Hypothalamus (tissue), 51 donors: ENCODE measurements at places on chromosomes 3 and 15.

DNA sequence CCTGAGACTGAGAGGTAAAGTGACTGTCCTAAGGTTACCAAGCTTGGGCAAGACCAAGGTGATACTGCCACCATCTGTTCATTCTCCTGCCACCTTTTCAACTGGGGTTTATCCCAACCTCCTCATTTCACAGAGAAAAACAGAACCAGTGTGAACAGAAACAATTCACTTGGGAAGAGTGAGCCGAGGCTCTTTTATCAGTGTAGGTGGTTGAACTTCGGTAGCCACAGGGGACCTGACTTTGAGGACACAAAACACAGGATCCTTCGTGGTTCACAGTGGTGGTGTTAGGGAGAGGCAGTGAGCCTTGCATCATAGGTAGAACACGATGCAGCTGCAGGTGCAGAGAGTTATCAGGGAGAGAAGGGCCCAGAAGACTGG, 72.8 kb upstream of the ICE2 start:
- DNase-seq: no peak

- DNase-seq: no peak
Observed at GRCh38 chr3:40045051-40045450, 235.6 kb downstream of the MYRIP start.

DNA sequence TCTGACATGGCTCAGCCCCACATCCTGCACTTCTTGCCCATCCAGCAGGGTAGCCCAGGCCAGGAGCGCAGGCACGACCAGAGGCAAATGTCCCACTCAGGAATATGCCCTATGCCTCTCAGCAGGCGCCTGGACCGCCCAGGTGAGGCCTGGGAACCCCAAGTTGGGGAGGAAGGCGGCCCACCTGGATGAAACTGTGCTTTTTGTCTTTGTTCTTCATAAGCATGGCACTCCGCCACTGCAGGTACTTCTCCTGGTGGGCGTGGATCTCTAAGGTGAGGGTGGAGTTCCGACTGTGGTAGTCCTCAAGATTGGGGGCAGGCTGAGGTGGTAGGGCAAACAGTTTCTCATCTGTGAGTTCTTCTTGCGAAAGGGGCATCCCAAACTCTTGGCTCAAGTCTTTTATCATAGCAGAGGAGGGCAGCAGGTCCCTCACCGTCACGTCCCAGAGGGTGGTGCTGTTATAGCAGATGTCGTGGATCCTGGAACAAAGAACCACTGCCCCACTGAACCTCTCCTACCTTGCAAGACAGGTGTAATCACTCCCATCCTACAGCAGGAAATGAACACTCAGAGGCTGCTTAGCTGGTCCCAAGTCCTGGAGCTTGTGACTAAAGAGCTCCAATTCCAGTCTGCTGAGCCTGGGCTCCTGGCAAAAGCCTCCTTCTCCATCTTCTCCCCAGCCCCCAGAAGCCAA, 53.2 kb downstream of the ACAD9 start:
- no peak for DNase-seq

- DNase-seq: peak; percentile 41
Observed at GRCh38 chr3:49469037-49469935, 781 bp upstream of the DAG1 start.

GRCh38 chr3:61425356-61425755, 136.0 kb upstream of the PTPRG start:
- DNase-seq: no peak

DNA sequence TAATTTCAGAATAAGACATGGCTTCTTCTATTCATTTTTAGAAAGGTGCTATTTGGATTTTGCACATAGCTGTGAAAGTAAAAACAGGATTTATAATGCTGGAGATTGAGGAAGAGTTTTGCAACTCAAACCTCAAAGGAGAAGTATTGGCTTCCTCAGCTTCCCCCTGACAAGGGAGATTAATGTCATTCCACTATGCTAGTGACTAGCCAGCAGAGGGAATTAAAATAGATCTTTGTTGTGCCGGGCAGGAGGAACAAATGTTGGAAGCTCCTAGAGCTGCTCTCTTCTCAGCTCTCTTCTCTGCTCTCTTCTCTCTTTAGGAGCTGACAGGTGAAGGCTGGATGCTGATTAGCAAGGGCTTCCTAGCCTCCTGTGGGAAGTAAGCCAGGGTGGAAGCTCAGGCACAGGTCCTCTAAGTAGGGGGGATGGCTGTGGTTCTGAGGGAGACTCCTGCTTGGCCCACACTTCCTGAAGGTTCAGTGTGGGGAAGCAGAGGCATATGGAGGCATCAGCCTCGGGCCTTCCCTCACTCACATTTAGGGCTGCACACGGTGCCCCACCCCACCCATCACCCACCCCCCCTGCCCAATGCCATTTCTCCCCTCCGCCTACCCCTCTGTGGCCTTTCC, 29.6 kb downstream of the CX3CR1 start:
- no peak for DNase-seq

- no peak for DNase-seq
Observed at GRCh38 chr3:154729741-154730140, 299.8 kb upstream of the GPR149 start.

DNA sequence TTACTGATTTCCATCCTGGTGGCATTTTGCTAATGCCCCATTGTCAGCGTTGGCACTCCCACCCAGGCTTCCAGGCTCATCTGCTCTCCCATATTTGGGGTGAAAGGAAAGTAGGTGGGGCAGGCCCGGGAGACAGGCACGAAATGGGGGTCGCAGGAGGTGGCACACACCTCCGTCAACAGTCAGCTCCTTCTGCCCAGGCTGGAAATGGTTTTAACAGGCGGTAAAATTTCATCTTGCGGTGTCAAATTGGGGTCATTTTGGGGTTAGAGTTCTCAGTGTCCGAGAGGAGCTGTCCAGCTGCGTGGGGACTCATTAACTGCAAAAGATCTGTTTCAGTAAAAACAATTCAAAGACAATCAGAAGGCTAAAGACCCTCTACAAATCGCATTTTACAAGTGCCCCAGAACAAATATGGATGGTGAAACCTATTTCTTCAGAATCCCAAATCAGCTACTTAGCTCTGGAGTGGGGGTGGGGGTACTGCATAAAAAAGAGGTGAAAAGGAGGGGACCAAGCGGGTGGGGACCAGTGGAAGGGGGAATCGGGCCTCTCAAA, 4.2 kb upstream of the MEIS2 start:
- no peak for DNase-seq

DNA sequence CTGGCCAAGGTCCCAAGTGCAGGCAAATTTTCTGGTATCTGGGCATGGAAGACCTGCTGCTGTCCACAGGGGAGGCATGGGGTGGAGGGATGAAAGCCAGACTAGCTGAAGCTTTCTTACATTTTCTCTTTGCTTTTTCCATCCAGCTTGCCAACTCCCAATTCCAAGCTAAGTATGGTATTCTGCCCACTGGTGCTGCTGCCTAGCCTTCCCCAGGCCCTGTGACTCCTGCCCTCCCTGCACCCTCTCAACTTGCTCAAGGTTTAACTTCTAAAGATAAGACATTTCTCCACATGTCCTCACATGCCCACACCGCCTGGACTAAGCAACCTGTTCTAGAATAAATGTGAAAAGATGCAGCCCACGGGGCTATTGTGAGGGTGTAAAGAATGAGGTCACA, 59.5 kb upstream of the HACD2 start:
- DNase-seq: no peak
